ENCODE measurements at places on chromosomes 7 and 10.

DNA sequence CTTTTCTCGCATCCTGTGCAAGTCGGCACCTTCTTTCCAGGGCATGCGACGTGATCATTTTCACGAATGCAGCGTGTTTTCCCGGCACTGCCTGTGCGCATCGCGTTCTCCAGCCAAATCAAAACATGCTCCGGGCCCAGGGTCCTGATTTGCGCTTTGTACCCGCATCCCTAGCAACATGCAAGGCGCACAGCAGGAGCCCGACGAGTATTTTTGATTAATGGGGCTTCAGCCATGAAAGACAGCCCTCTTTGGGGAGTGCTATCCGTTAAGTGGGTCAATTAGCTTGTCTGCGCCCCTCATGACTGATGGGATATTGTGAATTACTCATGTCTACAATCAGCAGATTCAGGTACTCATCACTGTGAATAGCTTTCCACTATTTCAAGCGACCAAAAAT is 243.3 kb upstream of the RNF32 start:
- no peak for DNase-seq

DNA sequence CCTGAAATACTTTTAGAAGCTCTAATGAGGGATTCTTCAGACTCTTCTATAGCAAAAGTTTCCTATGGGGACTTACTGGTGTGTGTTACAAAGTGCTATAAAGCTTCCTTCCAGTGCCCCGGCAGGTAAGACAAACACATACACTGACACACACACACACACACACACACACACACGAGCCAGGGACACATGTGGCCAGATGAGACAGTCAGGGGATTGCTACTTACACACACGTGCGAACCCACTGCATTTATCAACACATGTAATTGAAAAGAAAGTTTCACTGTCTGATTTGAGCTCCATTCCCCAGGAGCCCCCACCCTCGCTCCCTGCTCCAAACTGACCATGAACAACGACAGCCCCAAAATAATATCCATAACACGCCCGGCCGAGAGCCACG is 119.8 kb downstream of the PRPF18 start:
- no peak for DNase-seq

DNA sequence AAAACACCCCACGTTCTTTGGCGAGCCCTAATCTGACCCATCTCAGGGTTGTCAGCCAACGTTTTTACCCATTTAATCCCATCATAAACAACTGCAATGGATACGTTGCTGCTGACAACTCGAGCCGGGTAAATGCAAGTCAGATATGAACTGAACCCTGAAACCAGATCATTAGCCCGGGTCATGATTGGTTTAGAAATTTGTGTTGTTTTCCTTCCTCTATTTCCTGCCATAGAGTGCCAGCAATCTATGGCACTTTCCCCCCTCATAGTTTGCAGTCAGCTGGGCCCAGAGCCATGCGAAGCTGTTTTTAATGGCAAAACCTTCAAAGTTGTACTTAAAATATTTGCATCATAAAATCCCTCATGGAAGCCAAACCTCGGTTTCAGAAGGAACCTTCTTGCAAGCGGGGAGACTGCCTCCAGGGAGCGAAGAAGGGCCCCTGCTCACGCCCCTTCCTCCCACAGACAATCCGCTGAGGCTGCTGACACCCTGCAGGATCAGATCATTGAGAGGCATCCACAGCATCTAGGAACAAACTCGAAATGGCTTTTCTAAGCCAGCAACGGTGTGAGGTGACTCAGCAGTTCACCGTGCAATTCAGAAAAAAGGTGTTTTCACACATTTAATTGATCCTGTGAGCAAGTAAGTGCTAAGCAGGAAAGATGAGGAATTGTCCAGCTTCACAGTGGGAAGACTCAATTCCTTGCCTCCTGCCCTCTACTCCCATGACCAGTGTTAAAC is 710.1 kb downstream of the PARD3 start:
- DNase-seq = no peak

DNA sequence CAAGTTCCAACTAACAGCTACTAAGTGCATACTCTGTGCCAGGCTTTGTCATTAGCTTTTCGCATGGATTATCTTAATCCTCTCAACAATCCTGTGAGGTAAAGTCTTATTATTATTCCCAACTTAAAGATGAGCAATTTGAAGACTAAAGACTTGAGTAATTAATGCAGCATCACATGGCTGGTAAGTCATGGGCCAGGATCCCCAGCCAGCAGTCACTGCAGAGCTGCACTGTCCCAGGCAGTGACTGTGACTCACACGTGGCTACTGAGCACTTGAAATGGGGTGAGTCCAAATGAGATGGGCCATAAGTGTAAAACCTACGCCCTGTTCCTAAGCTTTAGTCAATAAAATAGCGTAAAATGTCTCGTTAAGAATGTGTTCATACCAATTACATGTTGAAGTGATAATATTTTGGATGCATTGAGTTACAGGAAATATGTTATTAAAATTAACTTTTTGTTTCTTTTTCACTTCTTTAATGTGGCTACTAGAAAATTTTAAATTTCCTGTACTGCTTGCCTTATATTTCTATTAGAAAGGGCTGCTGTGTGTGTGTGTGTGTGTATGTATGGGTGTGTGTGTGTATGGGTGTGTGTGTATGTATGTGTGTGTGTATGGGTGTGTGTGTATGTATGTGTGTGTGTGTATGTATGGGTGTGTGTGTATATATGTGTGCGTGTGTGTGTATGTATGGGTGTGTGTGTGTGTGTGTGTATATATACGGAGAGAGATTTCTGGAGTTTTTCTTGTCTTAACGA is 756.3 kb downstream of the AUTS2 start:
- DNase-seq = no peak

DNA sequence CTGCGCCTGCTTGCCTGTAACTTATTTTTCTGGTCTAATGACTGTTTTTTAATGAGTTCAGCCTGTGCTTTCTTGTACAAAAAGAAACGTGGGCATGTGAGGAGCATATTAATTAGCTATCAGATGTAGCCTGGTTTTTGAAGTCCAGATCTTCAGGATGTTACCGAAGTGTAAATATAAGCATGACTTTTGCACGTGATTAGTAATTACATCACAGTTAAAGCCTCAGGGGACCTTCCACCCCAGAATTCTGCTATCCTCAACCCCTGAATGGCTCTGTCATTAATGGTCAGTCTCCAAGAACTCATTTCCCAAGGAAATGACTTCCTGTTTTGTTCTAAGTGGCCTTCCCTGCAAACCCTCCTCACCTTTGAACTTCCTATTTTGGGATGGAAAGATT is 2.1 kb upstream of the PRXL2A start:
- DNase-seq = no peak

DNA sequence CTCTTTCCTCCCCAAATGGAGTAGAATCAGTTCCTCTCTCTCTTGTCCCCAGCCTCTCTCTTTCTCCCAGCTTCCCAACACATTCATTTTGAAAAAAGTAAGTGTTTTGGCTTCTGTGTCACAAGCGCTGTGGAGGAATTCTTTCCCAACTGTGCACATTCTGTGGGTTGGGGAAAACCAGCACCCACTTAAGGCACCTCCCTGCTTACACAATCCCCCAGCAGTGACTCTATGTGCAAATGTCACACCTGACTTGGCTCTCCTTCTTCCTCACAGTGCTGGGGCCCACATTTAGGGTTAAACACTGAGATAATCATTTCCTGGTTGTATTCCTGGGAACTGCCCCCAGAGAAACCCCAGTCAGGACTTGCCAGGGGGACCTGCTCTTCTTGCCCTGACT is 358.1 kb upstream of the ZNF32 start:
- no peak for DNase-seq

- no peak for DNase-seq
Observed at GRCh38 chr7:126286317-126286716, 966.4 kb downstream of the GRM8 start.

DNA sequence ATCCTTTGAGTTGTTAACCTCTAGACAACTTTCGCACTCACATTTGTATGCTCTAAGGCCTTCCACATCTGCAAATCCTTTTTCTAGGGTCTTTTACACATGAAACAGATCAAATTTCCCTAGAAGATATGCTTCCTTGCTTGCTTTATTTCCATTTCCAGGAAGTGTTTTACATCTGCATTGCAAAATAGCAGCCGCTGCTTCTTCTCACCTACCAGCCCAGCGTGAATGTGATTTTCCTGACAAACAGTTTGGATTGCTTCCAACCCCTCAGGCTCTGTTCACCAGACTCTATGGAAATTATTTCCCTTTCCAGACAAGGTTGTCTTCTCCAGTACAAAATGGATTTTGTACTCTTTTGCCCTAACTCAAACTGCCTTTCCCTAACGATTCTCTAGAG is 50.9 kb upstream of the PAPSS2 start:
- DNase-seq = no peak

GRCh38 chr10:80537736-80538480 is at the start of gene SH2D4B:
Gene SH2D4B, plus strand, starts transcription at chr10:80537902. Its CDS starts 430 bp downstream, at chr10:80538332.
- DNase-seq = no peak

GRCh38 chr7:120402079-120402767 is 129.2 kb downstream of the KCND2 start:
- no peak for DNase-seq

DNA sequence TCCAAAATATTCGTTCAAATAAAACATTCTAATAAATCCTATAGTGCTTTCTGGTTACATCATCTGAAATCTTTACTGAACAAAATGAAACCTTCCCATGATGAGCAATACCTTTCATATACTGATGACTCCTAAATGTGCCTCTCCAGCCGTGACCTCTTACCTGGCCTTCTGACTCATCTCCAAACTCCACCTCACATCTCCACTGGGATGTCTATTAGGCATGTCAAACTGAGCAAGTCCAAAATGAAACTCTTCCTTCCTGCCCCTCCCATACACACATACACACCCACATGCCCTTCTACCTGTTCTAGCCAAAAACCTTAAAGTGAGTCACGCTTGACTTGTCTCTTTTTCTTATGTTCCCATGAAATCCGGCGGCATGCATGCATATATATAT is 22.9 kb downstream of the GSAP start:
- DNase-seq = peak; percentile 65

GRCh38 chr10:78927257-78927995 is 141.3 kb upstream of the ZMIZ1 start:
- DNase-seq = no peak

- DNase-seq = peak; percentile 16
Observed at GRCh38 chr7:54788664-54789063, 29.7 kb upstream of the SEC61G start.

DNA sequence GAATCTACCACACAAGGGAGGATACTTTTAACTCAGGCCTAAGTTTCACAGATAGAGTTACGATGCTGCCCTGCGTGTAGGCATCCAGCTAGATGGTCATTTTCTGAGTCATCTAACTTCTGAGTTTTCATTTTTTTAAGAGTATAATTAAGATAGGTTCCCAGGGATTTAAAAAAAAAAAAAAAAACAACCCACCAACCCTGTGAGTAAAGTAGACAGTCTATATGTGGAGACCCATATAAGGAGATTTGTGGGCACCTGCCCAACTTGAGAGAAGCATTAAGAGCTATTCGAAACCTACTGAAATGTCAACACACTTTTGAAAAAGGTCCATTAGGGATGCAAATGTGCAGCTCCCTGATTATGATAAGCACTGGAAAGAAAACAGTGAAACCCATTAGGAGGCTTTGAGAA is 257.3 kb downstream of the TRIL start:
- no peak for DNase-seq

DNA sequence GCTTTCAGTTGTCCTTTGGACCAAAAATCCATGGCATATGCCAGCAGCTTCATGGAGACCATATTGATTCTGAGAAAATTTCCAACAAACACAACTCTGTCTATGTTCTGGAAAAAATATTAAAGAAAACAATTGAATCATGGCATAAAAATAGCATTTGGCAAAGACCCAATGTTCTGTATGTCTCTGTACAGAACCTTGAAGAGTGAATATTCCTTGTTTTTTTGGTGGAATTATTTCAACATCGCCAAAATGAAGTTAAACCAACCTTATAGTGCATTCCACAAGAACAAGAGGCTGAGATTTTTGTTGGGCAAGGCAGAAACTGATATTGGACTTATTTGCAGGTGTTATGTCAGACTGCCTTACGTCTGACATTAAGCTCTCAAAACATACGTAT is 53.3 kb upstream of the SLC16A12 start:
- no peak for DNase-seq

DNA sequence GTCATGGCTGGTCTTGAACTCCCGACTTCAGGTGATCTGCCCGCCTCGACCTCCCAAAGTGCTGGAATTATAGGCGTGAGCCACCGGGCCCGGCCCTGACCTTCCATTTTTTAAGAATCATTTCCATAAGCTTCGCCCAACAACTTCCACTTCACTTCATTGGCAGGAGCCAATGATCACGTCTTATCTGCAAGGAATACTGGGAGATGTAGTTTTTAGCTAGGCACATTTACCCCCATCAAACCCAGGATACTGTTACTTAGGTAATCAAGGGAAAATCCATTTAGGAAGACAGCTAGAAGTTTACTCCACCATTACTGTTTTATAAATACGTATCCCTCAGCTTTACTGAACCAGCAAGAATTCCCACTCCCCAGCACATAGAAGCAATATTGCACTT is 3.4 kb upstream of the CDK13 start:
- DNase-seq = no peak

DNA sequence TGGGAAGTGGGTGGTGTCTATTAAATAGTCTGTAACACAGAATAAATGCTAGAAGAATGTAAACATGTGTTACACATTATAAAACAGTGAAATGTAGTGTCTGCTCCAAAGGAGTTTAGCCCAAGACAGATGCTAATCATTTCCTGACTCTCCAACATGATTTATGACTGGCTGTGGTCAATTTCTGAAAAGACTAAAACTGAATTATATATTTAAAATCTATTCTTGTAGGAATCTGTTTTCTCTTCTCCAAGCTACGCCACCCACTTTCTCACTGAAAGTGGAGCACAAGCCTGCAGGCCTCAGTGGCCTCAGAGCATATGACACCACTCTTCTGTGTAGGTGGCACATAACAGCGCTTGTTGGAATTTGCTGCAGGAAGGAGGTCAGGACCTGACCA is 44.4 kb downstream of the CTTNBP2 start:
- DNase-seq = no peak

GRCh38 chr10:6148251-6148701 is 54.5 kb upstream of the PFKFB3 start:
- no peak for DNase-seq

DNA sequence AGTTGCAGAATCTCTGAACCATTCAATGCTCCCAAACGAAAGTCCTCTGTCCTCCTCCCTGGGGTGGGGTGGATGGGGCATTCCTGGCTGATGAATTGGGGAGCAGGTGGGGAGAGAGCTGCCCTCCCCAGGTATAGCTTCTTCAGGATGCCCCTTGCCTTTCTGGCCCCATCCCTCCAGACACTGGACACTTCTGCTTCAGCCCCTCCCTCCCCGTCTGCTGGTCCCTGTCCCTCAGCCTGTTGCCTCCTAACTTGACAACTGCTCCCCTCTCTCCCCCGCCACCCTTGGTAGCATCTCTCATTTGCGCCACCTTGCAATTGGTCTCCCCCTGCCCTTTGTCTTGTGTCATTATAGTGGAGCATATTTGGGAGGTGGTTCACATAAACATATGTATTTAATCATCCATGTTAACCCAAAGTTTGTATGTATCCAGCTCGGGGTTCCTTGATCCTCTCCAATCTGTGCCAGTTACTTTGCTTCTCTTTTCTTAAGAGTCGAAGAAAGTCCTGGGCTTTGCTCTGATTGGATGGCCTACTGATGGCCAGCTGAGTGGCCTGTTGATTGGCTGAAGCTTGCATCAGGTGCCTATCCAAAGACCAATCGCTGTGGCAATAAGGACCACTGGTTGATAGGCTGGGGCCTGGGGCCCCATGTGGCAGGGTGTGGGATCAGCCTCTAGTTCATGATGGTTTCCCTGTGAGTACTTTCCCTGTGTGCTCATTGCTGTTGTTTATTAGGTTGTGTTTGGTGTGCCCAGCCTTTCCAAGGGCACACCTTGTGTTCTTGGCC is 4.0 kb upstream of the GCK start:
- DNase-seq = no peak

- DNase-seq = no peak
Observed at GRCh38 chr7:23715099-23715498, 5.1 kb downstream of the STK31 start.

GRCh38 chr7:50197549-50197948 is 104.5 kb upstream of the ZPBP start:
- no peak for DNase-seq
